ENCODE measurements at places on chromosomes 13 and 19. TPM values are rescaled to one million over a fixed set of nuclear protein-coding genes. Genes with fewer than 3 reads are reported as not detected.

DNA sequence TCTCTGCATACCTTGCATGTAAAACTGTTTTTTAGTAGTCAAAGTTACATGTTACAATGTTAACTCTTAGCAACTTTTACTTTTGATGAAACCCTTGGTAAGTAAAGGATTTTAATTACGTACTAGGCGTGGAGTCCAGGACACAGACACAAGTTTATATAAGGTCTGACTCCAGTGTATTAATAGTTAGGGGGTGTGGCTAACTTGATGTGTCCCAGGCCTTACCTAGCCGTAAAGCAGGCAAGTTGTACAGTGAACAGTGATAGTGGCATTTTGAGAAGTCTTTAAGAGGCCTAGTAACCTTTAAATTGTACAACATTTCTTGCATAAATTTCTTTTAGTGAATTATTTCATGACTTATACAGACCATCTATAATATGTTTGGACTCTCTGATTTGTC lies 5.9 kb downstream of the ZNF714 start:
- H3K27me3 ChIP-seq = no peaks in the 10 kb centered on the region
- H3K27ac ChIP-seq = no peak overlapping the region
- H3K4me1 ChIP-seq = no peaks in the 10 kb centered on the region

DNA sequence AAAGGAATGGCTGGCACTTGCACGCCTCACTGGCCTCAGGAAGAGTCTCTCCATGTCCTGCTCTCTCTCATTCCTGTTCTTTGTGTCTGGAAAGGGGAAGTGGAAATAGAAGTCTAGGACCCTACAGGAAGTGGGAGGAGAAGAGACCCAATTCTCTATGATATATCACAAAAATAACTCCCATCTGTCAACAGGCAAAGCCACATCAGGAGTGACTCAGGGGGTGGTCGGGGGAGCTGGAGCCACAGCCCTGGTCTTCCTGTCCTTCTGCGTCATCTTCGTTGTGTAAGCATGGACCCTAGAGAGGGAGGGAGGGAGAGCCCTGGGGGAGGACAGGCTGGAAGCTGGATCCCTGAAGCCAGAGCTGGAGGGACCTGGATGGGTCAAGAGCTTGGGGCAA lies 3.0 kb downstream of the SIGLEC9 start:
- H3K27me3 ChIP-seq = no peaks in the 10 kb centered on the region
- no peak for DNase-seq
- H3K4me1 ChIP-seq = no peaks in the 10 kb centered on the region
- no peaks in the 10 kb centered on the region for H3K36me3 ChIP-seq

DNA sequence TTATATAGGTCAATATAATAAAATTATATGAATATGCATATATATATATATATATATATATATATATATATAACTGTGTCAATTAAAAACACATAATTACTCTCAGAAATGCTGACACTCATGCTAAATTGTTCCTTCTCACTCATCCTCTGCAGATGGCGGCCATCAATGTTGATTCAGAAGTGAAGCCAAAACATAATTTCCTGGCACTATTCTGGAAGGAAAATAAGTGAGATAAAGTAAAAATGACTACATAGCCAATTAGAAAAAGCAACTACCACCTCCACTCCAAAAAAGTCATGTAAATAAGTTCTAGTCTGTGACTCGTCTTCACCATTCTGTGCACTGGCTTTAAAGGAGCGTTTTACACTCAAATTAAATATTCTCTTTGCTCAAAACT lies 423.3 kb downstream of the EFNB2 start:
- H3K4me3 ChIP-seq = no peak overlapping the region
- no peaks in the 10 kb centered on the region for H3K4me1 ChIP-seq
- H3K27ac ChIP-seq = no peak overlapping the region
- H3K36me3 ChIP-seq = no peaks in the 10 kb centered on the region
- no peaks in the 10 kb centered on the region for H3K27me3 ChIP-seq

GRCh38 chr19:35718345-35719041 lies 690 bp downstream of the KMT2B start:
- peak overlapping the region; percentile 92 for H3K4me3 ChIP-seq
- peak; percentile 66 for DNase-seq
- peaks cover 21% of the 10 kb centered on the region for H3K4me1 ChIP-seq
- H3K27me3 ChIP-seq = no peaks in the 10 kb centered on the region
- peak overlapping the region; percentile 40 for H3K27ac ChIP-seq

DNA sequence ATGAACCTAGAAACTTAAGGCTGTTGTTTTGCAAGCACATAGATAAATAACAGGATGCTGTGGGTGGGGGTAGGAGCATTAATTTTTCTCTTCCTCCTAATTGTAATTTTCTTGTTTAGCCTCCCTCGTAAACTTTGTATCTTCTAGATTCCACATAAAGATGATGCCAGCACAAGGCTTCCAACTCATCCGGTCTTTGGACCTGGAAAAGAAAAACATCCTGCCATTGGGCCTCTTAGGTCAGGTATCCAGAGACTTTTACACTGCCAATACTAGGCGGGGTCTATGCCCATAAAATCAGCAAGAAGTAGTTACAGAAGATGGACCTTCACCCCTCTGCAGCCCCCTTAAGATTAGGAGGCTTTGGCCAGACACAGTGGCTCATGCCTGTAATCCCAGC lies 35.4 kb upstream of the KPNA3 start:
- no peaks in the 10 kb centered on the region for H3K36me3 ChIP-seq
- H3K4me3 ChIP-seq = no peak overlapping the region
- H3K27ac ChIP-seq = no peak overlapping the region
- DNase-seq = no peak
- no peaks in the 10 kb centered on the region for H3K4me1 ChIP-seq
- no peaks in the 10 kb centered on the region for H3K27me3 ChIP-seq

- no peaks in the 10 kb centered on the region for H3K4me1 ChIP-seq
- H3K36me3 ChIP-seq = no peaks in the 10 kb centered on the region
- H3K27ac ChIP-seq = no peak overlapping the region
- H3K4me3 ChIP-seq = no peak overlapping the region
Measured at GRCh38 chr13:60134376-60134775, 29.4 kb downstream of the DIAPH3 start.

- H3K36me3 ChIP-seq = no peaks in the 10 kb centered on the region
- no peaks in the 10 kb centered on the region for H3K4me1 ChIP-seq
- no peaks in the 10 kb centered on the region for H3K27me3 ChIP-seq
- DNase-seq = no peak
- H3K4me3 ChIP-seq = no peak overlapping the region
Measured at GRCh38 chr13:90415902-90416301, 931.6 kb upstream of the MIR17HG start.

GRCh38 chr19:19524053-19524452 lies 4.7 kb upstream of the YJEFN3 start:
- H3K36me3 ChIP-seq = peaks cover 12% of the 10 kb centered on the region
- H3K4me1 ChIP-seq = no peaks in the 10 kb centered on the region
- H3K27ac ChIP-seq = no peak overlapping the region
- H3K27me3 ChIP-seq = no peaks in the 10 kb centered on the region
- H3K4me3 ChIP-seq = no peak overlapping the region
- no peak for DNase-seq

GRCh38 chr13:102198418-102199311 lies 203.2 kb downstream of the FGF14 start:
- no peak overlapping the region for H3K27ac ChIP-seq
- DNase-seq = no peak
- H3K4me1 ChIP-seq = no peaks in the 10 kb centered on the region
- no peaks in the 10 kb centered on the region for H3K36me3 ChIP-seq
- H3K27me3 ChIP-seq = no peaks in the 10 kb centered on the region
- no peak overlapping the region for H3K4me3 ChIP-seq

DNA sequence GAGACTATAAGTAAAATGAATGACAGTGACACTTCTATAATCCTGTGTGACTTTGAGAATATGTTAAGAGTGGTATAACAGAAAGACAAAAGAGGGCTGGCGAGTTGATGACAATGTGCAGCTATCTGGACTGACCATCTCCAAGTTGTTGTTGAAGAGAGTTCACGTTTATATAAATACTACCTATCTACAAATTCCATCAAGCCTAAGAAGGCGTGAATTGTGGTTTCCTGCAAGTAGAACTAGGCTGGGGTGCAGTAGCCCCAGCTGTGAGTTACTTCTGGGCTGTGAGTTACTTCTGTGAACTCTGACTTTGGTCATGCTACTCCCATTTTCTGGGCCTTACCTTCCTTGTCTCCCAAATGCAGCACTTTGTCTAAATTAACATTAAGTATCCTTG lies 561.0 kb downstream of the TBC1D4 start:
- H3K36me3 ChIP-seq = no peaks in the 10 kb centered on the region
- DNase-seq = no peak
- H3K4me3 ChIP-seq = no peak overlapping the region
- H3K4me1 ChIP-seq = no peaks in the 10 kb centered on the region

- no peaks in the 10 kb centered on the region for H3K36me3 ChIP-seq
- H3K27ac ChIP-seq = no peak overlapping the region
- H3K27me3 ChIP-seq = no peaks in the 10 kb centered on the region
Measured at GRCh38 chr13:104206450-104207044, 1140.3 kb upstream of the SLC10A2 start.

GRCh38 chr19:18109733-18110608 lies 12.4 kb downstream of the MAST3 start:
- H3K4me3 ChIP-seq = peak overlapping the region; percentile 89
- peak overlapping the region; percentile 87 for H3K27ac ChIP-seq
- H3K36me3 ChIP-seq = no peaks in the 10 kb centered on the region
- no peaks in the 10 kb centered on the region for H3K27me3 ChIP-seq
- DNase-seq = peak; percentile 90

- no peak overlapping the region for H3K27ac ChIP-seq
- no peaks in the 10 kb centered on the region for H3K27me3 ChIP-seq
- no peaks in the 10 kb centered on the region for H3K4me1 ChIP-seq
- no peak overlapping the region for H3K4me3 ChIP-seq
Measured at GRCh38 chr13:110408286-110408685, 101.2 kb downstream of the COL4A2 start.

Gene NALCN
- 0.09 TPM for total RNA-seq

Gene LILRA6
- 1.2 TPM for total RNA-seq

Gene EPSTI1
- total RNA-seq = 6.6 TPM
